Activated naive CD8-positive, alpha-beta T cell treated with anti-CD3 and anti-CD28 coated beads for 36 hours (primary cell): ENCODE measurements at places on chromosomes 3 and 15. TPM values are rescaled to one million over a fixed set of nuclear protein-coding genes. Genes with fewer than 3 reads are reported as not detected.

RNF123 gene
- 32.4 TPM for total RNA-seq

C3orf85 gene
- not detected for total RNA-seq

WDR93 gene
- not detected for total RNA-seq

GPR171 gene
- total RNA-seq = 134 TPM

SGO1 gene
- total RNA-seq = 25.6 TPM

LRRN1 gene
- total RNA-seq = 2.7 TPM

XCR1 gene
- total RNA-seq = not detected

DPPA2 gene
- not detected for total RNA-seq

RGMA gene
- 0.08 TPM for total RNA-seq

OSTN gene
- total RNA-seq = not detected

GP5 gene
- 0.80 TPM for total RNA-seq

KNG1 gene
- not detected for total RNA-seq

EOMES gene
- total RNA-seq = 0.50 TPM

SPATA12 gene
- total RNA-seq = not detected

AGTR1 gene
- not detected for total RNA-seq

POLQ gene
- 20.7 TPM for total RNA-seq

ARMC8 gene
- 45.6 TPM for total RNA-seq

PRICKLE2 gene
- total RNA-seq = not detected

KCNAB1 gene
- not detected for total RNA-seq
